ENCODE measurements at places on chromosomes 6 and 20.
A peak's percentile ranks its signal among the peaks of the same experiment; 100 is the strongest.

- DNase-seq = no peak
Observed at GRCh38 chr6:117907601-117908245, 659 bp downstream of the SLC35F1 start.

- DNase-seq = no peak
Observed at GRCh38 chr6:76803038-76803580, 660.2 kb downstream of the HTR1B start.

GRCh38 chr6:133333852-133334251 lies 92.7 kb downstream of the EYA4 start:
- no peak for DNase-seq

GRCh38 chr6:13203145-13203544 lies 125.2 kb downstream of the TBC1D7 start:
- DNase-seq = no peak

- DNase-seq = no peak
Observed at GRCh38 chr20:434221-434620, 26.1 kb downstream of the RBCK1 start.

- peak; percentile 74 for DNase-seq
Observed at GRCh38 chr6:163490826-163491577, 76.5 kb downstream of the QKI start.
